ENCODE measurements at places on chromosomes 1 and 21.

GRCh38 chr1:234512451-234512861, 33.5 kb upstream of the TARBP1 start:
- DNase-seq = no peak

GRCh38 chr1:8941906-8942305, 3.8 kb upstream of the CA6 start:
- DNase-seq = no peak

GRCh38 chr1:223429821-223430220, 36.6 kb downstream of the CCDC185 start:
- DNase-seq = no peak

GRCh38 chr1:164801791-164802502, 243.0 kb downstream of the PBX1 start:
- no peak for DNase-seq

GRCh38 chr1:147736883-147737282, 23.5 kb downstream of the GJA5 start:
- no peak for DNase-seq

- no peak for DNase-seq
Measured at GRCh38 chr1:115492019-115492595, 149.7 kb upstream of the VANGL1 start.

DNA sequence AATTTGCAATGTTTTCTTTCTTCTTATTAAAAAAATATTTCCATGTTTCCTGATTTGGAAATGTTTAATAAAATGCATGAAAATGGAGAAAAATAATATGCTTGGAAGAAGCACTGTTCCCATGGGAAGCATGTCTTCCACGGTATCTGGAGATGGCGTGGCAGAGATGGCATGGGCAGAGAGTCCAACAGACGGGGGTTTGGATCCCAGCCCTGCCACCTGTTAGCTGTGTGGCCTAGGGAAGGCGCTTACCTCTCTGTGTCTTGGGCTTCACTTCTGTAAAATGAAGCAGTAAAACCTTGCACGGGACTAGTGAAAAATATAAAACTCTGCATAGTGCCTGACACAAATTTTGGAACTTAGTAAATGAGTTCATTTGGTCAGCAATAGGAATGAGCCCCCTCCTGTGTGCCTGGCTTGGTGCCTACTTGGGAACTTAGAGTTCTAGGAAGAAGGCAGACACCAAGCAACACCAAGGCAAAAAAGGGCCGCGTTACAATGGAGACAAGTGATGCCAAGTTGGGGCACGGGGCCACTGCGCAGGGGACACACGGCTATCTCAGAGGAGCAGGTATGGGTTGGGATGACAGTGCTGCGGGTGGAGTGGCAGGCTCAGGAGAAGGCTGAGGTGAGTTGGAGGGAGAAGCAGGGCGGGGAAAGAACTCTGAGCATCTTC, 124.2 kb downstream of the KCNN3 start:
- DNase-seq = no peak

All from GM13976 (cell line).